ENCODE measurements at places on chromosomes 5 and 9.

DNA sequence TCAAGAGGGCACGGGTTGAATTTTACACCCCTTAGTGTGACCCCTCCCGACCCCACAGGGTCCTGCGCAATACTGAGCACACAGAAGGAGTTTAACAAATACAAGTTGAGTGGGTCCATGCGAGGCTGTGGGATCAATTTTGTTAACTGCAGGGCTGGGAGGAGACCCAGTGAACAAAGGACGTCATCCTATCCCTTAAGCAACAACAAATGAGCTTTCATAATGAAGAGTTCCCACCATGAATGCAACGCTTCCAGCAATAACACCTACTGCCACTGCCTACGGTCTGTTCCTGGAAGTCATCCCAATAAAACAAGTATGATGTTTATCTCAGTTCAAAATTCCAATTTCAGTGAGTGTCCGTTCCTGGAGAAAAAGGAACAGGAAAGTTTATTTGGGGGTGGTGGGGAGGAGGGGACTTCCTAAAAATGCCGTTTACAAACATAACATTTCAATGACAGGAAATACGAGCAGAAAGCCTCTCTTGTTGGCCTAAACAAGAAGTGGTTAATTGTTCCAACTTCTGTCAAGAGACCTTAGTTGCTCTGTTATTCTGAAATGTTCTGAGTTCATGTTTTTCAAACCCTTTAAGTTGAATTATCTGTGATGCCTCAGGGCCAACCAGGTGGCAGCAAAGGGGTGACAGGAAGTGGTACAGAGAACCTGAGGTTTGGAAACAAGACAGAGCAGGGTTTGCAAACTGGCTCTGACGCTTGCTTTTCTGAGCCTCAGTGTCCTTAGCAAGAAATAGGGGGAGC is 65.8 kb upstream of the PLPP6 start:
- DNase-seq = no peak

GRCh38 chr9:84642553-84643141 is 26.9 kb upstream of the NTRK2 start:
- DNase-seq = no peak

GRCh38 chr9:26261503-26262330 is 583.5 kb upstream of the TUSC1 start:
- DNase-seq = no peak

DNA sequence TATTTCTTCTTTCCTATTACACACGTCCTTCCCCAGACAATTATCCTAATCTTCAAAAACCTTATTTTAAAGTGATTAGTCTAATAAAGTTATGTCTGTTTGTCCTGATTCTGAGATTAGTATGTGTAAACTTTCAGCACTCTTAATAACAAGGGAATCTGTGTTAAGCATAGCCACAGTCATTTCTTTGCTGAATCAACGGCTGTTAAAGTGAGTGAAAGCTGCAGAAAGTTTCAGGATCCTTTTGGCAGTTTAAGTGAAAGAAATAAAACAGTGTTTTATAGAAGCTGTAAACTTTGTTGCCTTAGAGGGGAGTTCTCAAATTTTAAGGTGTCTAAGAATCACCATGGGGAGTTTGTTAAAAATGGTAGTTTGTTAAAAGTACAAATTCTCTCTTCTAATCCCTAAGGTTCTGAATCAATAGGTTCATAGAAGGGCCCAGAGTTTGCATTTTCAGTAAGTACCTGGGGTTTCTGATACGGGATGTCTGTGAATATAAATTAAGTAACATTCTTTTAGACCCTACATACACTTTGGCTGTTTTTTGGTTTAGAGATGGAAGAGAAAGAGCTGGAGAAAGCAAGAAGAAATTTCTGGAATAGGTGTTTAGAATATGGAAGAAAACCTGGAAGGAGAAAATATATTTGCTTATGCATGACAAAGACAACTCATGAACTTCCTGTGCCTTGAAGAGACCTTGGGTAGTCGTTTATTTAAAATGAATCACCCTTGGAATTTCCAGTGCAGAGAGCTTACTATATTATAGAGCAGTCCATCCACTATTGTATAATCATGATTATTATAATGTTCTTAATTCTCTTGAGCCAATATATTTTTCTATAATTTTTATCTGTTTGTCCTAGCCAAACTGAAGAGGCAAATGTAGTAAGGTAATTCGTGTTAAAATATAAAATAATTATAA is 45.7 kb downstream of the SCAMP1 start:
- DNase-seq = no peak

Measured in SK-N-SH (cell line).